ENCODE measurements at places on chromosomes 2 and 18.
A peak's percentile ranks its signal among the peaks of the same experiment; 100 is the strongest.

- peak; percentile 16 for DNase-seq
Measured at GRCh38 chr2:157627594-157628476, 829 bp downstream of the ACVR1C start.

DNA sequence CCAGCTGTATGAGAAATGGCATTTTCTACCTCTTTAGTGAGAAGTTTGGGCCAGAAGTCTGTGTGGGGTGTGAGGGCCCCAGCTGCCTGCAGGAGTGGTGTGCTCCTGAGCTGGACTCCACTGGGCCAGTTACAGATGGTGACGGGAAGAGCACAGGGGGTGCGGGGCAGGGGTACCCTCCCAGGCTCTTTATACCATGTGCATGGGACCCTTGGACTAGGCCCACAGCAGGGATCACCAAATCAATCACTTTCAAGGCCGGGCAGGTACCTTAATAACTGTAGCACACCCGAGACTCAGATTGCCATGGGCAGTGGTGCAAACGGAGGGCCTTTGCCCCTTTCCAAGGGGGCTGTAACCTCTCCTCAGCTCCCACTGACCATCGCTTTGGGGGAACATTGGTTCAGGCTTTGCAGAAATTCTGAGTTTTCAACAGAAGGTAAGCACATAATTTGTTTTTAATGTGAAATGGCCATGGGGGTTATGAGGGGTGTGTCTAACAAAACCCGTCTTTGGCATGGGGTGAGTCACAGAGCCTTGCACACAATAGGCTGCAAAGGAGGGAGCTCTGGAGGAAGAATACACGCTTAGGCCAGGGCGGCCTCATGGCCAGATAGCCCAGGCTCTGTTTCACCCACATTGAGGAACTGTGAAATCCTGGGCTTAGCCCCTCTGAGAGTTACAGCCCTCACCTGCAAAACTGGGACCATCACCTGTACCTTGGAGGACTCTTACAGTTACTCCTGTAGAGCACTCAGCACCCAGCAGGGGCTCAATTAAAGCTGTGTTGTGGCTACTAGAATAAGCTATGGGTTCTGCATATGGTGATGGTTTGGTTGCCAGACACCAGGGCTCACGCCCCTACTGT, 141.0 kb upstream of the BCL2L11 start:
- peak; percentile 38 for DNase-seq

DNA sequence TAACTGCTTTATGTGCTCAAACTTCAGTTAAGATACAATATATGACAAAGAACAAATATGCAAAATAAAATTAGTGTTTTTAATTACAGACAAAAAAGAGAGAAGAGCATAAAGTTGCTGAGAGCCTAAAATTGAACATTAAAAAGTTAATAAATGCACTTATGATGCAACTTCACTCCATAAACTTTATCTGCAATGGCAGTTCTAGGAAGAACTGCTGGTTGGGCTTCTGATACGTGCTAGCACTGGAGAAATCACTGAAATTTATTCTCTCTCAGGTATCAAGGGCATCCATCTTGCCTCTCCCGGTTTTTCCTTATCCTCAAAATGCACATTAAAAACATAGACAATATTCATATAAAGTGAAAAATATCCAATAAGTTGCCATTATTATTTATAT, 35.7 kb downstream of the MYO3B start:
- no peak for DNase-seq

DNA sequence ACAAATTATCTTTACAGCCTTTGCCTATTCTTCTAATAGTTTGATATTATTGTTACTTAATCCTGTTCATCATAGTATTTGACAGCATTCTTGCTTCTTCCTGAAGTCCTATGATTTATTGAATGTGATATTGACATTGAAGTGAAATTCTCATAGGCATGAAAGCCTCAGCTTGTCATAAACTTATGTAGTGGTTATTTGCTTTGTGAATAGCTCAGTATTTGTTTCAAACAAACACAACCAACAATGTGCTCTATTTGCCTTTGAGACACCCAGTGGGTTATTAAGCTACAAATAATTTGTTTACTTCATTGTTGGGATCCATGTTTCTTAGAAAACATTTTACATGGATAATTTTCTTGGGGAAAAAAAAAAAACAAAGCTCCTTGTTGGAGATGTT, 57.2 kb downstream of the TTC39C start:
- DNase-seq = peak; percentile 54

GRCh38 chr18:9746958-9747357, 38.9 kb downstream of the RAB31 start:
- DNase-seq = peak; percentile 77

- DNase-seq = no peak
Measured at GRCh38 chr2:6421888-6422287, 443.8 kb downstream of the CMPK2 start.

GRCh38 chr2:9076210-9076609, 72.7 kb upstream of the MBOAT2 start:
- peak; percentile 49 for DNase-seq

- no peak for DNase-seq
Measured at GRCh38 chr2:118106926-118107325, 18.7 kb downstream of the INSIG2 start.

DNA sequence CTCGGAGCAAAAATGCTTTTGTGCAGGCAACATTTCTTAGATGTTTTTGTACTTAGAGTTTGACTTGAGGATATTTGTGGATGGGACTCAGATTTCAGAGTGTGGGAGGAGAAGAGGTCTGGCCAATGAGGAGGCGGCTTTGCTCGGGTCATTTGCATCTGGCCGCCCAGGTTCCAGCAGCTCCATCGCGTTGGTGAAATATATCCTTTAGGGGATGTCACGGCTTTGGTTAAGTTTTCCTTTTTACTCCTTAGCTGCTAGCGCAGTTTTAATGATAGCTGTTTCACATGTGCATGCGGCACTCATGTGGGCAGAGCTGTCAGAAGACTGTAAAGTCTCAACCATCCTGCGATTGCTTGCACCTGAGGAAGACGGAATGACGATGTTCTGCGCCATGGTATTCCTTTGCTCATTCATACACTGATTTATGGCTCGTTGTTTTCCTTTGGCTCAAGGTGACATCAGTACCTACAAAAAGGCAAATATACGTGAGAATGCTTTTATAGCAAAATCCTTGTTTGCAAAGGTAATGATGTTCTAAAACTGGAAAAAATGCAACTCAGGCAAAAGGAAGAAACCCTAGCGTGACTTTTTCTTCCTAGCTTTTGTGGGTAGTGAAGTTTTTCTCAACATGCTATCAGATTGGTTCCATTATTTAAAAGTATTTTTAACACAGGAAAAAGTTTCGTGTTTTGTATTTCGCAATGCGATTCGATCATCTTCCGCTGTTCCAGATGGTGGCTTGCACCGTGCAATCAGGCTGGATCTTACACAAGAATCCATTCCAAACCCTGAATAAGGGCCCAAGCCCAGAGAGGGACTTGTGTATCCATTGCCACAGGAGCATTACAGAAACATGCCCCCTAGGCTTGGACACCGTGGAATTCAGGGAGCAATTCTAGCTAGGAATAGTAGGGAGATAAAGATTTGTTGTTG, 70.5 kb upstream of the ZNF516 start:
- peak; percentile 70 for DNase-seq

Data from PC-3 (cell line).